Right hindlimb (tissue), 1 donor: ENCODE measurements at places on chromosomes 6 and 20.

DNA sequence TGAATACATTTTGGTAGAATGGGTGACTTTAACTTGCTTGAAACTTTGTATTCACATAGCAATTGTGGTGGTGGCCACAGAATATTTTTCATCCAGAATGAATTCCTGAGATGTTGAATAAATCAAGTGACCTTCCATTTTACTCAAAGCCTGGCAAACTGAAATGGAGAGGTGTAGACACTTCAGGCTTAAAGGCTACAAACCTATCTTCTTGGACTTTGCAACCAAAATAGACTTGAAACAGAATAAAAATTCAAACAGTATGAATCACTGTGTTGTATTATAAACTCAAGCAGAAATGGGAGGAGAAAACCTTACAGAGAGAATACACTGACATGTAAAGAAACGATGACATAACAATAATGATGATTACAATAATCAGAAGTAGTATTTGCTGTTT, 371.6 kb downstream of the BCKDHB start:
- no peak for DNase-seq

- DNase-seq, result no peak
Measured at GRCh38 chr6:49541210-49541724, 9.2 kb upstream of the C6orf141 start.

GRCh38 chr6:103862297-103862696, 997.4 kb downstream of the HACE1 start:
- no peak for DNase-seq

- DNase-seq, result no peak
Measured at GRCh38 chr20:3796477-3797225, 541 bp downstream of the CDC25B start.

- DNase-seq, result no peak
Measured at GRCh38 chr20:5195655-5196054, 68.8 kb downstream of the CDS2 start.

DNA sequence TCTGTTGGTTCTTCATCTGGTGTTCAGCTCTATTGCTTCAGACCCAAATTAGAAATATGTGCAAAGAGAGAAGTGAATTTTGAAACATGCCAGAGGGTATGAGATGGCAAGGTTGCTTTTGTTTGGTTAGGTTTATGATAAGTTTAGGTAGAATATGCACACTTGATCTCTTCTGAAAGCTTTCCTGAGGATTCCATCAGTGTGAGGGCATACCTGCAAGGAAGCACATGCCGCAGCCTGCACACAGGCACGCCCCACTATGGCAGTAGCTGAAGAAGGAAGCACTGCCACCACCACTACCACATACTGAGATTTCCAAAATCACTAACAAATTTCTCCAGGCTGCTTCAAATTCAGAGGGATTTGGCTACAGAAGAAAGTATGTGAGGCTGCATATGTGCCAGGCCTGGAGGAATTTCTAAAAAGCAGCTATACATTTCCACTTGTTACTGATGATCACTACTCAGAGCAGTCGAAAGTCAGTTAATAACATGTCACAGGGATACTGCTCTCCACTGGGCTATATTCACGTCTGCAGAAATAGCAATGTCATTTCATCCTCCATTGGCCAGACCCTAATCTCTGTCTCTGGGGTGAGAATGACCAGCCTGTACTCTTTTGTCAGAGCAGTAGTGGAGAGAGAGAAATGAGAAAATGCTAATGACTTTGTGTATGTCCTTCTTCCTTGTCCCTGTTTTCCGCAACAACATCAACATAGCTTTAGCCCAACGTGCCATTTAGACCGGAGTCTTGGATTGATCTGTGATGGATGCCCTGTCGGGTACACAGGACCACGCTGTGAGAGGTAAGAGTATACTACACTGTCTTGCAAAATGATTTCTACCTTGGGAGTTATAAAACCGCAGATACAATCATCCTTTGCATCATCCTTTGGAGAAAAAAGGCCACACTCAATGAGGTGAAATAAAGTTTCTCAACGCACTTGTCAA, 396.7 kb downstream of the LAMA2 start:
- DNase-seq, result no peak

DNA sequence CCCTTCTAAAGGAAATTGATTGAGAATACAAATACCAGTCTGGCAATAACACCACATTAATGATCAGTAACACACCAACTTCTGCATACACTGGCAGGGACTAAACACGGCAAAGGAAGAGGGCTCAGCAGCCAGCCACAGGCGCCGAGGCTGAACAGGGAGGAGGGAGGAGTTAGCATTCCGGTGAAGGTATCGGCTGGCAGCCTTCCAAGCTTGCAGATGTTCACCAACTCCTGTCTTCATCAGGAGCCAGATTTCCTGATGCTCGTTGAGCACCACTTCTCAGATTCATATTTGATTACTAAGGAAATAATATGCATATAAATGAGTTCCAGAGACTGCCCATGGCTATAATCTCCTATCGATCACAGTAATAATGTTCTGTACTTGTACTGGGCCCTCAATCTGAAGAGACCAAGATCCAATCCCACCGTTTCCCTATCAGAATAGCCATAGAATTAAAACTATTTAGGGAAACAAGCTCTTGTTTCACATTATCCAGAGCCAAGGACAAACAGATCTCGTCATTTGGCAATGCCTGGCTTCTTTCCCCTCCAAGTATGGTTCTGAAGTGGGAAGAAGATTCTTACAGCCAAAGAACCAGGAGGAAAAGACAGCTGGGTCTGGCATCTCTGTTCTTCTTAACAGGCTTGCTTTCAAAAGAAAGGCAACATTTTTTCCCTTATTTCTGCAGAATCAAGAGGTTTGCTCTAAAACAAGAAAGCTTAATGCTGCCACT, 42.2 kb downstream of the GFOD1 start:
- peak; percentile 54 for DNase-seq

- no peak for DNase-seq
Measured at GRCh38 chr20:38892091-38892981, 33.9 kb upstream of the FAM83D start.

- DNase-seq, result no peak
Measured at GRCh38 chr20:51142448-51142847, 119.5 kb upstream of the KCNG1 start.

DNA sequence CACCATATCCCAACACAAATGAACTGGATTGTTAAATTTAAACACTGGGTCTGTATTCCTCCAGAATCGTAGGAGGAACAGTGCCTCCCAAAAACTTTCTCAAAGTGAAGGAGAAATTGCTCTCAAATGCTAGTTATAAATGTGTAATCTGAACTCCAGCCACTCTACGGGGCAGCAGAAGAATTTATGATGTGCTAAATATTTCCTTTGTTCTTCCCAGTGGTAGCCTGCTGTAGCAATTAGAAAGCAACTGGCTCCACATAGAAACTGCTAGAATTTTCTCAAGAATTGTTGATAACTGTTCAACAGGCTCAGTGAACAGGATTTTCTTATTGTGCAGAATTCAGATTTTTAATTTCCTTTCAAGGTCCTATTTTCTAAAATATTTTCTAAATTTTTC, 49.8 kb upstream of the EYA4 start:
- no peak for DNase-seq

DNA sequence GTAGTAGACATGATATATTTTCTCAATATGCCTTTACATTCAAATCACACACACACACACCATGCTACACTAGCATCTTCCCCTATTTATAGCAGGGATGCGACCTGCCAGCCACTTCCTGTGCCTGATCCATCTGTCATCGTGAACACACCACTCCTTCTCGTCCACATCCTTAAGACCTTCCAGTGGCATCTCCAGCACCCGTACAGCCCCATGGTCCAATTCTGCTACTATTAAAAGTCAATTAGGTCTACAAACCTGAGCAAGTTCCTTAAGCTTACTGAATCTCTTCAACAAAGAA, 54.5 kb downstream of the KIF16B start:
- no peak for DNase-seq

- DNase-seq, result no peak
Measured at GRCh38 chr6:136566007-136566487, 15.8 kb upstream of the MAP7 start.

DNA sequence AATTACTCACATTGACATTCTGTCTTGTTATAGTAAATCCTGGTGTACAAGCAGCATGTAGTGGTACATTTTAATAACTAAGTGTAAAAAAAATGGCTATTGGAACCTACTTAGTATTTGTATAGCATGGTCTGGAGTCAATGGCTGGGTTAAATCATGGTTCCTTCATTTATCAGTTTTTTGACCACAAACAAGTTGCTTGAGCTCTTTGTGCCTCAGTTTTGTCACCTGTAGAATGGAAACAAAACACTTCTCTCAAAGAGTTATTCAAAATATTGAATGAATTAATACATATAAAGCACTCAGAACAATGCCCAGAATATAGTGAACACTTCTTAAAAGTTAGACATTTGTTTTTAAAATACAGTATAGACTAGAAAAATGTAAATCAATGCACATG, 93.2 kb upstream of the HS3ST5 start:
- DNase-seq, result no peak

DNA sequence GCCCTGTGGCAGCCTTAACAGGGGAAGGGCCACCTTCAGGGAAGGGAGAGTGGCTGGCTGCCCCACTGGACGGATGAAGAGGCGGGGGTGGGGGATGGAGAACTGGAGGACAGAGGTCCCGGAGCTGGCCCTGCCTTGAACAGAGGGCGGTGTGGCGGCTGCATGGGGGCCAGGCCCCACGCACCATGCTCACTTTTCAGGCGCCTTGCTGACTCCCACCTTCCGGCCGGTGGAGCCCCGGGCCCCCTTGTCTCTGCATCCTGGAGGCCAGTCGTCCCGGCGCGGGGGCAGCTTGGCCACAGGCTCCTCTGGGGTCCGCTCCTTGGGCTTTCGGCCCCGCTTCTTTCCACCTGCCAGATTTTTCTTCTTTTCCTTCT, 3.5 kb upstream of the UCKL1 start:
- no peak for DNase-seq

DNA sequence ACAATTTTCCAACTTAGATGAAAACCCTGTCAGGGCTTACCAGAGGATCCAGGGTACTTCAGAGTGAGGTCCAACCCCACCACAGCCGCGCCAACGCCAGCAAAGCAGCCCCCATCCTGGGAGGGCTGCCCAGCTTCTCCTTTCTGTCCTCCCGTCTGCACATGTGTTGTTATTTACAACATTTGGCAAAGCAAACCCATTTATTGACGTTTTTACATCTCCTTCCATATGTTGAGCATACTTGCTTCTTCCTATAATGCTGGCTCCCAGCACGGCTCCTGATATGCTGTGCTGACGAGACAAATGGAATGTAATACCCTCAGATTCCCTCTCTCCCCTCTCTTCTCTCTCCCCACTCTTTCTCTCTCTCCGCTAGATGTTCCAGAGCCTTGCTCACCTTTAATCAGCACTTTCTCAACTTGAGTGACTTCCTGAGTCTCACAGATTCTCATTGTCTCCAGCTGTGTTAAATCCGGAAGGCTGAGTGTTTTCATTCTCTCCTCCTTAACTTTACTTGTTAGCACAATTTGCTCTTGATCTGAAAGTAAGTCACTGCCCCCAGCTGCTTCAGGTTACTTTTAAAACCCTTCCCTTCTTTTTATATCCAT, 22.7 kb downstream of the RCAN2 start:
- DNase-seq, result no peak

DNA sequence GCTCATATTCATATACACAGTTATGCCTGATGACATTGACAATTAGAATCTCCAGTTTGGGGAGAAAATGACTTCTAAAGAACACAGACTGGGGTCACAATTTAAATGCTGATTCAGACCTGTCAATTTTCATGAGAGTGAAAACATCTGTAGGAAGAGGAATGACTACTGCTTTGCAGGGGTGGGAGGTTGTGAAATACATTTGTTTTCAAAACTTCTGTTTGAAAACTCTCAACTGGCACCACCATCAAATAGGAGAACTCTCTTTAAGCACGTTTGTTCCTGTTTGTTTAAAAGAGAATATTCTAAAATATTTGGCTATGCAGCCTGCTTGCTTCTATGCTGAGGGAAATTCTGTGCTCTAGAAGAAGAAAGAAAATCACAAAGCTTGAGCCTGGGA, 50.8 kb upstream of the ADGRF5 start:
- DNase-seq, result no peak

DNA sequence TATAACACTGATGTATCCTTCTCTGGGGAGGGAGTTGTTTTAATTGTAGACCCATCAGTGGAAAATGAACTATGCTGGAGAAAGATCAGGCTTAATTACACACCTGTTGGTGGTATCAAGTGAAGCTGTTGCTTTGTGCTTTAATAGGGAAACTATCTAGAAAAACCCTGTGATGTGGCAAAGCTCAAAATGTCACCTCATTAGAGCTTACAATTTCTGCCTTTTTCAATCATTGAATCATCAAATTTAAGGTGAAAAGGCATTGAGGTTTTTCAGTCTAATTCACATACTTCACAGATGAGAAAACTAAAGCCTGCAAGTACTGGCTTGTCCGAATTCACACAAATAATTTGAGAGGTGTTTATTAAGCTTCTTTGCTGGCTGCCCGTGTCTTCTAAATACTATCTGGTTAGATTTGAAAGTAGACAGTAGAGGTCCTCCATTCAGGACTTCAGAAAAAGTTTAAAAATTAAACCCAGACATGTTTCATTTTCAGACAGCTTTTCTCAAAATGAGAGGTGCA, 143.3 kb upstream of the MAP3K7 start:
- DNase-seq, result no peak

- DNase-seq, result no peak
Measured at GRCh38 chr6:119255492-119255891, 94.1 kb downstream of the MAN1A1 start.

- no peak for DNase-seq
Measured at GRCh38 chr6:106963544-106963943, 11.0 kb downstream of the CD24 start.

GRCh38 chr6:106194949-106195921, 109.1 kb downstream of the PRDM1 start:
- no peak for DNase-seq
